Activated CD8-positive, alpha-beta memory T cell treated with anti-CD3 and anti-CD28 coated beads, Interleukin-2, amount 10 ng/mL, durations not matched to agents 7 days and 5 days (primary cell): ENCODE measurements at places on chromosomes 4 and X. TPM values are rescaled to one million over a fixed set of nuclear protein-coding genes. Genes with fewer than 3 reads are reported as not detected.

DNA sequence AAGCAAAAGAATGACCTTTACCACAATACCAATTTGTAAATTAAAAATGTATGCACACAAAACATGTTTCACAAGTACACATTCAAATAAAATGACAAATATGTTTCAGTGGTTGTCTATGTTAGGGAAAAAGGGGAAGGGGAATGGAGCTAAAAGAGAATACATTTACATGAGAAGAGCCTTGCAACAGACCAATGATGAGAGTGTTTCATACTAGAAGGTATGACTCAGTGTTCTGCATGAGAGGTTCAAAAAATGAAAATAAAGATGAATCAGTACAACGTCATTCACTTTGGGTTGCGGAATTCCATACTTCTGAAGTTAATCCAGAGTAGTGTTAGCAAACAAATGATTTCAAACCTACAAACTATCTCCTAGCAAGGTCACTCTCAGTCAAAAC lies 51.7 kb downstream of the RPGR start:
- no peak for DNase-seq
- H3K4me1 ChIP-seq, result peaks cover 9% of the 10 kb centered on the region
- H3K36me3 ChIP-seq, result no peaks in the 10 kb centered on the region
- no peak overlapping the region for H3K4me3 ChIP-seq

DNA sequence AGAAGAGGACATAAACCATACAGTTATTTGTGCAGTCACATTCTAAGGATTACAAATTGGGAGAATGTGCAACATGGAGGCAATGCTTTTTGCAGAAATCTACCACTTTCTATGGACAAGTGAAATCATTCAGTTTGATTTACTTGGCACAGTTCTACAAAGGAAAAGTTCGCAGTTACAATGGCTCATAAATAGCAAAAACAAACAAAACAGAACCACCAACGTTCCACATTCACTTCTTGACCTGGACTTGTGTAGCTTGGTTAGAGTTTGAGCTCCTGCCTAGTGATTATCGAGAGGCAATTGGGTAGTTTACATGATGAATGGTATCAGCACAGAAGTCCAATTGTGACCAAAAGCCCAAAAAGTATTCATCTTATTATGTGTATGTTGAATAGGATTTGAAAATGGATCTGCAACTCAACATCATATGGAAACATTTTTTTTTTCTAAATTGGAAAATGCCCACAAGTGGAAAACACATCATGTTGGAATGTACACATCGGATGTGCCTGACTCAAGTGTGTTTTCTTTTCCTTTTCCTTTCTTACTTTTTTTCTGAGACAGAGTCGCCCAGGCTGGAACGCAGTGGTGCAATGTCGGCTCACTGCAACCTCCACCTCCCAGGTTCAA lies 123.8 kb downstream of the LUZP4 start:
- no peak overlapping the region for H3K27ac ChIP-seq
- DNase-seq, result no peak
- no peaks in the 10 kb centered on the region for H3K27me3 ChIP-seq
- no peaks in the 10 kb centered on the region for H3K4me1 ChIP-seq
- H3K4me3 ChIP-seq, result no peak overlapping the region
- no peaks in the 10 kb centered on the region for H3K36me3 ChIP-seq

- H3K4me3 ChIP-seq, result peak overlapping the region; percentile 9
- peaks cover 17% of the 10 kb centered on the region for H3K27me3 ChIP-seq
- DNase-seq, result no peak
- H3K27ac ChIP-seq, result no peak overlapping the region
- peaks cover 10% of the 10 kb centered on the region for H3K4me1 ChIP-seq
Measured at GRCh38 chrX:51494409-51494808, 2.0 kb downstream of the NUDT11 start.

DNA sequence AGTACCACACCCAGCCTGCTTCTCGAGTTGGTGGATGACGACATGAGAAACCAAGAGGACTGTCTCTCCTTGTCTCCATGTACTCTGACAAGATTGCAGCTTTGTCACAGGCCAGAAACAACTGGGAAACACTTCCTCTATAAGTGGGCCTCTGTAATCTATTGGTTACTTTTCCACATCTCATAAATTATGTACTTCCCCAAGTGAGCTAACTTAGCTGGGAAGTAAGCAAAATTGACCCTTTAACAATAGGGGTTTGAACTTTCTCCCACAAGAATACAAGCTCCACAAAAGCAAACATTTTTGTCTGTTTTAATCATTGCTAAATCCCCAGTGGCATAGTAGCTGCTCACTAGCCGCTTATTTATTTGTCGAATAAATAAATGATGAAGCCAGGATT lies 14.1 kb upstream of the USO1 start:
- H3K36me3 ChIP-seq, result no peaks in the 10 kb centered on the region
- H3K27ac ChIP-seq, result no peak overlapping the region
- no peak overlapping the region for H3K4me3 ChIP-seq
- peaks cover 18% of the 10 kb centered on the region for H3K4me1 ChIP-seq
- H3K27me3 ChIP-seq, result no peaks in the 10 kb centered on the region
- DNase-seq, result no peak

GRCh38 chr4:40536032-40536431 lies 93.6 kb downstream of the RBM47 start:
- H3K27ac ChIP-seq, result no peak overlapping the region
- H3K27me3 ChIP-seq, result no peaks in the 10 kb centered on the region
- H3K36me3 ChIP-seq, result no peaks in the 10 kb centered on the region
- no peak overlapping the region for H3K4me3 ChIP-seq

DNA sequence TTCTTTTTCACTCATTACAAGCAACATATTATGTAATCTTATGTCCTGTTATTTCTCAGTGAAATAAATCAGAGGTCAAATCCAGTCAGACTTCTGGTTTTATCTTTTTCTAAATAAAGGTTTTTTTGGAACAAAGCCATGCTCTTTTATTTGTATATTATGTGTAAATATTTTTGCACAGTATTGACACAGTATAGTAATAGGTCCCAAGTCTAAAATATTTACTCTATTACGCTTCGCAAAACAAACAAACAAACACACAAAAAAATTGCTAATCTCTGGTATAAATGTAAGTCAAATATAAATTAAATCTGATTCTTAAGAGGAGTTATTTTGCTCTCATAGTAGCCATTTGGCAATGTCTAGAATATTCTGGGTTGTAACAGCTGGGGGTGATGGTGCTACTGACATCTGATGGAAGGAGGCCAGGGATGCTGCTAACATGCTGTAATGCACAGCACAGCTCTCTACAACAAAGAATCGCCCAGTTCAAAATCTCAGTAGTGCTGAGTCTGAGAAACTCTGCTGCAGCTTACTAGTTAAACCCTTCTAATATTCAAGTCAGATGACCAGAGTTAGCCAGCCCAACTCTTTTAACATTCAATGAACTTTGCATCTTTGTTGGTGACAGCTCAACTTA lies 602.1 kb downstream of the RAB28 start:
- no peaks in the 10 kb centered on the region for H3K4me1 ChIP-seq
- no peak for DNase-seq
- no peaks in the 10 kb centered on the region for H3K36me3 ChIP-seq

DNA sequence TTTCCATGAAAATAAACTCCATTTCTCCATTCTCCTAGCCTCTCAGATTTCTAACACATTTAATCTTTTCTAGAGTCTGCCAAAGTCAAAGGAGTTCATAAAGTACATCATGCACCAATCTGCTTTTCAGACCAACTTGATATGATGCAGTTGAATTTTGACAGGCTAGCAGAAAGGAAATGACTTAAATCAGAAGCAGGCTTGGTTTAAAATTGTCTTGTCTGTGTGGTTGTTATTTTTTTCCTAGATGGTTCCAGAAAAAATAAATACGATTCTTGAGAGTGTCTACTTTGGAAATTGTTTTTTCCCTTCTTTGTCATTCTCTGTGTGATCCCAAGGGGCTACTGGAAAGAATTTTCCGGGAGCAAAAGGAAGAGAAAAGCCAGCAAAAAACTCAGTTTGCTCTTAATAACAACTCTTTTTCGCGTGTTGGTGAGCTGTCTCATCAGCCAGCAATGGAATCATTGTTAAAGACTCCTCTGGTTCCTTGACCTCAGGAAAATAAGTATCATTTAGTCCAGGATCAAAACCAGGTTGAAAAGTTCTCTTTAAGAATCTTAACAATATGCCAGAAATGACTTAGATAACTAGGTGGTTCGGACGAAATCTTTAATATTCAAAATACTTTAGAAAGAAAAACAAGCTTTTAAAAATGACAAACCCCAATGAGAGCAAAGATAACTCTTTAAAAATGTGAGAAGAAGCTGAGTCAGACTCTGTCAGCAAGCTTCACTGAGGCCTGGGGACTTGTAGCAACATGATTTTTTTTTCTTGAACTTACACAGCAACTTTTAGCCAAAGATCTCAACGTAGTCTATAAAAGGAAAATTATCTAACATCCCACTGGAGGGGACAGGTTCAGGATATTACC lies 49.7 kb upstream of the GAB1 start:
- DNase-seq, result no peak
- H3K27me3 ChIP-seq, result peaks cover 5% of the 10 kb centered on the region
- no peaks in the 10 kb centered on the region for H3K36me3 ChIP-seq
- no peak overlapping the region for H3K27ac ChIP-seq

DNA sequence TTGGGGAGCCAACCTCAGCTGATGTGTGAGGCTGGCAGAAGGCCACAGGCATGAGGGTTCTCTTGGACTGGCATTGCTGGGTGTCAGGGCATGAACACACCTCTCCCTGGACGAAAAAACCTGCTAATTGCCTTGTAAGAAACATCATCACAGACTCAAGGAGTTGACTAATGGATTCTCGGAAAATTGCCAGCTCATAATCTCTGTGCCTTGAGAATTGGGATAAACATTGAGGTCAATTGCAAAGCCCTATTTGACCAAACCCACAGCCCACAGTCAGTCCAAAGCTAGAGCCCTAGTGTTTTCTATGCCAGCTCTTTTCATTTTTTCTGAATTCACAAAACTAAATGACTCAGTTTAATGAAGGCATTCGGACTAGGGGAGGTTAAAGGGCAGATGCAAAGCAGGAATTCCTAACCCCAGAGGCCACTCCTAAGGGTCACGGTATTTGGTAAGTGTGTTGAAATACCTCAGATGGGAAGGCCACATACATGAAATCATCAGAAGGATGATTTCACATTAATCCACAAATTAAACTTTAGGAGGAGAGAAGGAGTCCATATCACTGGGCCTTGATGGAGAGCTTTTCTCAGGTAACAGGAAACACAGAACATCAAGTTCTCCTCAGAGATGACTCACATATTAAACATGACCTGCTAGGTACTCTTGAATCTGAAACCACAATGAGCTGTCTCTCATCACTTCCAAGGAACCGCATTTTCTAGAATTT lies 39.0 kb upstream of the RASL11B start:
- no peaks in the 10 kb centered on the region for H3K27me3 ChIP-seq
- no peak overlapping the region for H3K27ac ChIP-seq
- H3K4me1 ChIP-seq, result peaks cover 23% of the 10 kb centered on the region
- DNase-seq, result no peak
- H3K4me3 ChIP-seq, result no peak overlapping the region

GRCh38 chrX:154508384-154508745 lies 7.7 kb downstream of the FAM3A start:
- H3K27me3 ChIP-seq, result no peaks in the 10 kb centered on the region
- peaks cover 17% of the 10 kb centered on the region for H3K36me3 ChIP-seq
- H3K27ac ChIP-seq, result no peak overlapping the region
- no peak overlapping the region for H3K4me3 ChIP-seq

Gene CXorf66
- not detected for total RNA-seq

Gene DHRSX
- 21.1 TPM for total RNA-seq

GRCh38 chr4:112236040-112236439 lies 4.5 kb downstream of the AP1AR start:
- DNase-seq, result no peak
- peaks cover 32% of the 10 kb centered on the region for H3K4me1 ChIP-seq
- no peak overlapping the region for H3K27ac ChIP-seq
- H3K27me3 ChIP-seq, result no peaks in the 10 kb centered on the region
- H3K36me3 ChIP-seq, result no peaks in the 10 kb centered on the region
- H3K4me3 ChIP-seq, result no peak overlapping the region

- no peak overlapping the region for H3K27ac ChIP-seq
- DNase-seq, result no peak
- H3K36me3 ChIP-seq, result no peaks in the 10 kb centered on the region
- no peak overlapping the region for H3K4me3 ChIP-seq
- H3K4me1 ChIP-seq, result no peaks in the 10 kb centered on the region
Measured at GRCh38 chr4:120290553-120290952, 223.9 kb upstream of the MAD2L1 start.

GRCh38 chr4:112735474-112735951 lies 98.6 kb downstream of the LARP7 start:
- no peaks in the 10 kb centered on the region for H3K27me3 ChIP-seq
- H3K4me3 ChIP-seq, result peak overlapping the region; percentile 4
- no peaks in the 10 kb centered on the region for H3K36me3 ChIP-seq
- peak; percentile 48 for DNase-seq
- peaks cover 35% of the 10 kb centered on the region for H3K4me1 ChIP-seq

DNA sequence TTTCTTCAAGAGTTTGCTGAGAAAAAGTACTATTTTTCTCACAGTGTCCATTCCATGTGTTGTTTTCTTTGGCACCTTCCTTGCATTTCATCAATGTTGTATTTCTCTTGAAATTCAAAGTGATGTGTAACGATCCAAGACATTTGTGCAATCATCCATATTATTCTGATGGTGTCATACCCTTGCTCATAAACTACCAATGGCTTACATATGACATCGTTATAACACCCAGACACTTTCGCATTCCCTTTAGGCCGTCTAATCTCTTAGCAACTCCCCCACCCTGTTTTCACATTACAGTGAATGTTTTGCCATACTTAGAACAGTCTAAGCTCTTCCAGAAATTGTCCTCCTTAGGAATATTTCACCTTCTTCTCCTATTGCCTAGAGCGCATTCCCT lies 1779.0 kb downstream of the PCDH7 start:
- H3K4me1 ChIP-seq, result no peaks in the 10 kb centered on the region
- no peak for DNase-seq
- no peaks in the 10 kb centered on the region for H3K36me3 ChIP-seq
- H3K27ac ChIP-seq, result no peak overlapping the region
- H3K4me3 ChIP-seq, result no peak overlapping the region
